ENCODE measurements at places on chromosomes 3 and 15.

- DNase-seq, result no peak
Measured at GRCh38 chr3:32166654-32167053, 60.2 kb downstream of the GPD1L start.

- no peak for DNase-seq
Measured at GRCh38 chr15:41783296-41783695, 9.0 kb downstream of the MAPKBP1 start.

GRCh38 chr15:40379853-40380252 is 2.7 kb upstream of the KNSTRN start:
- peak; percentile 84 for DNase-seq

- no peak for DNase-seq
Measured at GRCh38 chr15:101148881-101149664, 102.8 kb downstream of the CHSY1 start.

DNA sequence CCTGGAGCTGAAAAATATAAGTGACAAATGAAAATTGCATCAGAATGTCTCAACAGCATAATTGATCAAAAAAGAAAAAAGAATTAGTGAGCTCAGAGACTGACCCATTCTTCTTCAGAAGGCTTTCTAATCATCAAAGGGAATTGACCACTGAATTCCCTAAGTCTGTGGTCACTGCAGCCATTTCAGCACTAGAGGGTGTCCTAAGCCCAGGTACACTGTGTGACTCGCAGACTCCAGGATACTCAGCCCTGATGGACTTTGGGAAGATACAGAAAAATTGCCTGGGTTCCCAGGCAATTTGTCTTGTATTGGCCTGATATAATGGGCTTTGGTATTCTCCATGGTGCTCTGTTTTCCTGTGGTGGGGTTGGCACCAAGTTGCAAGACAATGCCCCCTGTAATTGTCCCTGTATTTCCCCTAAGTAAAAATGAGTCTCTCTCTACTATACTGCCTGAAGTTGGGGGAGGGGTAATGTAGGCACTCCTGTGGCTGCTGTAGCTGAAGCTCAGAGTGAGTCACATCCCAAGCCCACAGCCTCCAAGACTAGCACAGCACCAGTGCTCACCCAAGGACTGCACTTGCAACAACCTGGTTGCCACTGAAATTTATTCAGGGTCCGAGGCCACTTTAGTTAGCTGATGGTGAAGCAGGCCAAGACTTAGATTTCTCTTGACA is 256.0 kb upstream of the STAC start:
- DNase-seq, result no peak

All from right atrium auricular region (tissue), 2 donors.